Stimulated activated CD4-positive, alpha-beta T cell treated with anti-CD3 and anti-CD28 coated beads, Interleukin-12 subunit alpha, Interleukin-12 subunit beta, amount 100 ng/mL, for 48 hours (primary cell): ENCODE measurements at places on chromosomes 5 and 9.

DNA sequence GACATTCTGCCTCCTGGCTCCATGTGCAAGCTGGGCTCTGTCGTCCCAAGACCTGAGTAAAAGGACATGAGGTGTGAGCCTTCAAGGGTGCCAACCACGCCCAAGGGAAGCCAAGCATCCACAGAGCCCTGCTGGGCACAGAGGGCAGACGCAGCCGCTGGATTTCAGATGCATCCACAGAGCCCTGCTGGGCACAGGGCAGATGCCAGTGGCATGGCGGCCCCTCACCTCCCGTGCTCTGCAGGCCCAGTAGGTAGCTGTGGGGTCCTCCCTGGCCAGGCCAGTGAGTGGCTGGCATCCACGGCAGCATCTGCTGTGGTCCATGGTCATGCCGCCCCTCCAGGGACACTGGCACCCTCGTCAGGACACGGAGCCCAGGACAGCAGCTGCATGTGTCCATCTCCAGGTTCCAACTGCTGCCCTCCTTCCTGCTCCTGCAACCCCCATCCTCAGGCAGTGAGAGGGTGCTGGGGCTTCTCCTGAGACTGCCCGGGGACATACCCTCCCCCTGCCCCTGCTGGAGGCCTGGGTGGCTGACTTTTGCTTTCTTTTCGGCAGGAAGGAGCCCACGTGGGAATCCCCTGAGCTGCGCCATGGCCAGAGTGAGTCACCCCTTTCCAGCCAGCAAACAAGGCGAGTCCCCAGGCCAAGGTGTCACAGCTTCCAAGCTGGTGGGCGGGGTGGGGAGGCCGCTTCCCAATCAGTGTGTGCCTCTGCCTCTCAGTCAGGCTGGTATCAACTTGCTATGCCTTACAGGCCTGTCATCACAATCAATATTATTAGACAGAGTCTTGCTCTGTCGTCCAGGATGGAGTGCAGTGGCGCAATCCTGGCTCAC lies 4.0 kb upstream of the TRAF2 start:
- peak; percentile 90 for DNase-seq

GRCh38 chr9:99681113-99681512 lies 140.6 kb upstream of the NR4A3 start:
- DNase-seq, result no peak

DNA sequence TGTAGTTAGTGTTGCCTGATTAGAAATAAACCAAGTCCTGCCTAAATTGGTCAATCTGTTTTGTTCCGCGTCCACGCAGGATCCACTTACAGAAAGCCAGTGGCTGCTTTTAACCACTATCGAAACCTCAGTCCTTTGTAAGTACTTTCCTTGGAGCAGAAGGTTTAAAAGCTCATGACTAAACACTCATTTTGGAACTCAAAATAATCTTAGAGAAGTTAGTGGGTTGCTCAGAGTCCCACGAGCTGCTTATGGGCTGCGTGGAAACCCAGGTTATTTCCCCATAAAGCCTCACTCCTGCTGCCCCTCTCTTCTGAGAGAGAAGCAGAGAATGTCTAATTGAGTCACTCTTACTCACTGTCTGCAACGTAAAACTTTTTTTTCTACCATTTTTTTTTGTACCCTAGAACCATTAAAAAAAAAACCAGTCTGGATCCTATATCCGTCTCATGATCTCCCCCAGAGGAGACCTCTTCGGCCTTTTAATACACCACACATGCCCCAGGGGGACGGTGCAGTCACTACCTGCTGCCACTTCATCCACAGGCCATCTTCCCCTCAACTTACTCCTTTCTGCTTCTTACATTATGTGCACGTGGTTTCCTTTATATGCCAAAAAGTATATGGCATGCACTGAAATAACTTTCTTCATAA lies 7.6 kb downstream of the BASP1 start:
- DNase-seq, result no peak

DNA sequence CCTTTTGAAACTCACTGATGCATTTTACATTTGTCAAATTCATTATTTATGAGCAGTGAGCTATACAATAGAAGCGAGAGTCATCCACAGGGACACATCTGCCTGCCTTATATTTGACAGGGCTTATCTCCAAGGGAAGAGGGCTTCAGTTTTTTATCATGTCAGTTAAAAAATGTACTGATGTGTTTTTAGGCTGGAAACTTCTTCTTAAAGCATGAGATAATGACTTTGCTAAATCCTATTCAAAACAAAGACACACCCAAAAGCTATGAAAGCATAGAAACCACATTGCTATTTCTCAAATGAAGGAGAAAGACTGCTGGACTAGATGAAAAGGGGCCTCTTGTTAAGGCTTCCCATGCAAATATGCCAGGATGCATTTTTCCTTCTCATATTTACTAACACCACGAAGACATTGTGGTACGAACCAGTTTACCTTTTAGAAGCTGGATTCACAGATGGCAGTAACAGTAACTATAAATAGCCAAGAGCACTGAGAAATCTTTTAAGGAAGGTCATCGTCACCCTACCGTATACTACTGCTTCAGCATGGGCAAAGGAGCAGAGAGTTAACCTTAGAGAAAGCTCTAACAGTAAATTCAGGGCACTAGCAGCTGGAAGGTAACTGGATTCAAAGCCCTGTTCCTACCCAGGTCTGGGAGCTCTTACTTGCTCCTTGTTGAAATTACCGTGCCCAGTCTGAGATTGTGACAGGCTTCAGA lies 86.3 kb upstream of the IFNK start:
- DNase-seq, result no peak

DNA sequence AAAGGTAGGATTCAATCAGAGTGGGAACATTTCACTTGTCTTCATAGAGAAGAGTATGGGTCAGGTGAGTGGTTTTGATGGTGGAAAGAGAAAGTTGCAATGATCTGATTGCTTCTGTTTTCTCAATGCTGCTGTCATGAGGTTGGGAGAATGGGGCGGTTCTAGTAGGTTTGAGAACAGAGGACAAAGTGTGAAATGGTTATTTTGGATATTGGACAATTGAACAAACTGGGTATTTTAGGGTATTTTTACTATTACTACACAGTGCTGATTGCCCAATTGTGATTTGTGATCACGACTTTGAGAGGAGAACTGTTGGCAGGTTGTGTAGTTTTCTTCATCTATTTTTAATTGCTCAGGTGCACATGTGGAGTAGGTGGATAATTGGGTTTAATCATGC lies 60.2 kb downstream of the COMMD10 start:
- DNase-seq, result no peak

GRCh38 chr9:117081641-117082317 lies 333.1 kb downstream of the ASTN2 start:
- no peak for DNase-seq

GRCh38 chr9:37511016-37512010 lies 25.6 kb downstream of the POLR1E start:
- DNase-seq, result no peak

- no peak for DNase-seq
Observed at GRCh38 chr5:52708463-52708862, 79.3 kb upstream of the ITGA1 start.

DNA sequence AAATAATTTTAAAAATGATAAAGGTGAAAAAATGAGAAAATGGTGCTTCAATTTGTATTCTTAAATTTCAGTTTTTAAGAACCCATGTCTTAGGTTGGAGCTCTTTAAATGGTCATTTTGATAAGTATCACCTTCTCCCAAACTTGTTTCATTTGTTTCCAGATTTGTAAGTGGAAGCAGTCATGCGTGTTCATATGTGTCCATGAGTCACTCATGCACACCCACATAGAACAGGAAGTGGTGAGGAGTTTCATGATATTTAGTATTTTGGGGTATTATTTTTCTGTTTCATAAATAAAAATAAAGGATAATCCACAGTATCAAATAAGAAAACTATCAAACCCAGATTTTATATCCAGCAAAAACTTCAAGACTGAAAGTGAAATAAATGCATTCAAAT lies 570.4 kb upstream of the ST8SIA4 start:
- DNase-seq, result no peak

DNA sequence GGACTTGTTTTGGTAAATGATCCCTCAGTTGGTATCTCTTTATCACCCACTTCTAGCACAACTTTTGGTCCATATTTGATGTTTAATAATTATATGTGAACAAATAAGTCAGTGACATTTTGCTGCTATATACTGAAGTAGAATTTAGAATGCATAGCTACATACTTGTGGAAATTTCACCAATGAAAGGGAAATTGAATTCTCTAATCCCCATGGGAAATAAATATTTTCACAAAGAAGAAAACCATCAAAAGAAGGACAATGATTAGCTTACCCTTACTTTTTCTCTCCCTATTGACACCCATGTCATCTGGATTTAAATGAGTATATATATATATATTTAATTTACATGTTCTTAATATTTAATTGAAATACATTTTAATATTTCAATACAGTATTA lies 94.3 kb upstream of the DAB2 start:
- DNase-seq, result no peak

DNA sequence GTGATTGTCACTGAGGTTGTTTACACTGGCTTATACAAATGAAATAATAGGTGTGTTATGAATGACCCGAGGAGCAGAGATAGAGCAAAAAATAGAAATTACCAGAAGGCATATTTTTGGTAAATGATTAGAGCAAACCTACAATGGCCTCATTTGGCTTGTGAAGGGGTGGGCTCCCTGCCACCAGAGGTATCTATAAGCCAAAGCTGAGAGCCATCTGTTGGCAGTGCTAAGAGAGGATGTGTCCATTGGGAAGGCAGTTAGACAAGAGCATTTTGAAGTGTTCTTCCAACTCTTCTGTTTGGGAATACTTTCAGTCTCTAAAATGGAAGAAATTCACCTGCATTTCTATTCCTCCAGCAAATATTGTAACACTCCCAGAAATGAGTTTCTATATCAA lies 10.6 kb downstream of the NIPAL4 start:
- no peak for DNase-seq

DNA sequence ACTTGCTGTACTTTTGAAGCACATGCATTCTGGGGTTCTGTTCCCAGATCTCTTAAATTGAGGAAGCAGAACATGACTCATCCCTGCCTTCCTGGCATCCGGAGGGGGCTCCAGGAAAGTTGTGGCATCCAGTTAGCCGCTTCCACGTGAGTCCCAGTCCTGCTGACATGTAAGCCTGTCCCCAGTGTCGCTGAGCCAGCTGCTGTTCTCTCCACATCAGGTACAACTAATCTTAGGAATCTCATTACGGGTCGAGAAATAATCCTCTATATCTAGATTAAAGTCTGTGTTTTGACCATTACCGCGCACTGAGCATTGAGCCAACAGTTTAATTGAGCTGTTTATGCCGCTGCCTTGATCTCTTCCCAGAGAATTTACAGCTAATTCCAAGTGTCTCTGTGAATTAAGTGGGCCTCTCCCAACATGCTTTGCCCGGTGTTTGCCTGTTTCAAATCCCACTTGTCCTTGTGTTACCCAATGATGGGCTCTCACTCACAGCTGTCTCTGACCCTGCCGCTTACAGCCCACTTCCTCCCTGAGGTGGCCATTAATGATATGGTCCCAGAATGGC lies 10.5 kb upstream of the SHB start:
- DNase-seq, result no peak

DNA sequence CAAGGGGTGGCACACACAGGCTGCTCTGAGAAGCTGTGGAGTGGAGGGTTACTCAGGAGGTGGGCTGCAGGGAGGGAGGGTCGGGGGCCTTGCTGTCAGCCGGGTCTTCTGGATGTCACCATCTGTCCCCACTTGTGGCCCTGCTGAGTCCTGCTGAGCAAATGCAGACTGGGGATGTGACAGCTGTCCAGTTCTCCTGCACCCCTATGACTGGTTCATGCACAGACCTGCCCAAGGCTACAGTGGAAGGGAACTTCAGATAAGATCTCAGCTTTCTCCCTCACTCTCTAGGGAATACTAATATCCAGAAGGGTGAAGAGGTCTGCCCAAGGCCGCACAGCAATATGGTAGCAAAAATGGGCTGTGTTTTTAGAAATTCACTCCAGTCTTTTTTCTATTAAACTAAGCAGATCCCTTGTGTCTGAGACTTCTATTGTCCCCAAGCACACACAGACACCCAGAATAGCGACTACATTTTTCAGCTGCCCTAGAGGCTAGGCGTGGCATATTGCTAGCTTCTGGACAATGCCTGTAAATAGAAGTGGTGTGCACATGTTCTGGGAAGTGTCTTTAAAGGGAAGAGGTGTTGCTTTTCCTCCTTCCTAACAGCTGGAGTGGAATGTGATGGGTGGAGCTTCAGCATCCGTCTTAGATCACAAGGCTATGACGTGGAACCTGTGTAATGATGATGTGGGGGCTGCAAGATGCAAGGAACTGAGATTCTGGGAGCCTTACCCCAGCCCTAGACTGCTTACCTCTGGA lies 51.1 kb upstream of the TBC1D2 start:
- no peak for DNase-seq

DNA sequence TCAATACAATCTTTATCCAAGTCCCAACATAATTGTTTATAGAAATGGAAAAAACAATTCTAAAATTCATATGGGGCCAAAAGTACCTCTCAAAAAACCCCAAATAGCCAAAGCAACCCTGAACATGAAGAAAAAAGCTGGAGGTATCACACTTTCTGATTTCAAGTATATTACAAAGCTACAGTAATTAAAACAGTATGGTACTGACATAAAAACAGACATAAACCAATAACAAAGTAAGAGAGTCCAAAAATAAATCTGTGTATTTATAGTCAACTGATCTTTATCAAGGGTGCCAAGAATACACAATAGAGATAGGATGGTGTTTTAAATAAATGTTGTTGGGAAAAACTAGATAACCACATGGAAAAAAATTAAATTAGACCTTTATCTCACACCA lies 13.6 kb upstream of the GOLPH3 start:
- DNase-seq, result no peak

DNA sequence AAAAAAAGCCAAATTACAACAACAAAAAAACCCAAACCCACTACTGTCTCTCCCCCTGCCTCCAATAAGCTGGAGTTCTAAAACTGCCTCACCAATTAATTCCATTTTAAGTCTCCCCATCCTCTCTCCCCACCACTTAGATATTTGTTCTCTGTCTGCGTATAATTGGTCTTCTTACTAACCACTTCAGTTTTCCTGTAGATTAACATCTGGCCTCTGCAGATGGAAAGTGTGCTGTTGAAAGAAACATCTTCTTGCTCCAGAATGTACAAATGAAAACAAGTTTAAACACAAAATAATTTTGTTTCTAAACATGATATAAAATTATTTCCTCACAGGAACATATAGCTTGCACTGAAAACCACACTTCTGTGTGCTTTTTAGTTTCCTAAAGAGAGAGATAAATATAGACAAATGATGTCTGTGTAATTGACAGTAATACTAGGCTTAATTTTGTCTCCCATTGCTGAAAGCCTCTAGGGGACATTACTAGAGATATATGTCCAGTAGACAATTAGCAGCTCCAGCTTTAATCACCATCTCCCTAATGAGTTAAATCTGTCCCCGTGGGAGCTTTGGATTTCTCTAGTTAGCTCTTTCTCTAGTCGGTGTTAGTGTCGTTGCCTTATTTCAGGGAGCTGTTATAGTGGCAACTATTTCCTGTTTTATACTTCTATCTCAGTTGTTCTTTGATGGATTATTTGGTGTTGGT lies 164.0 kb downstream of the ARHGAP26 start:
- no peak for DNase-seq

GRCh38 chr5:149227168-149227826 lies 44.4 kb upstream of the AFAP1L1 start:
- no peak for DNase-seq

DNA sequence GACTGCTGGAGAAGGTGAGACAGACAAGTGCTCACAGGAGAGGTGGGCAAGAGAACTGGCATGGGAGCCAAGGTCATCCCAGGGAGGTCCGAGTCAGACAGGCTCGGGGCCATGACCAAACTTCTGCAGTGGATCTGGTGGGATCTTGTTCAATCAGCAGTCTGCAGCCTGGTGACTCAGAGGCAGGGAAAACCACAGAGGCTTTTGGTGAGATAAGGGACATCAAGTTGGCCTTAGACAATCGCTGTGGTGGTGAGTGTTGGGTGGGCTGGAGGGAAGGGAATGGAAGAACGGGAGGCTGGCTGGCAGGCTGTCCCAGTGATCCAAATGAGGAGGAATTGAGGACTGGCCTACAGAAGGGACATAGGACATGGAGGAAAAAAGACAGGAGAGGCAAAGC lies 123.8 kb downstream of the TMEM174 start:
- DNase-seq, result no peak
